Ovary (tissue), 10 donors: ENCODE measurements at places on chromosomes 11 and 22. TPM values are rescaled to one million over a fixed set of nuclear protein-coding genes. Genes with fewer than 3 reads are reported as not detected.

GRCh38 chr11:17531071-17531600 lies 13.1 kb downstream of the USH1C start:
- DNase-seq: no peak

Gene MRGPRE
- not detected for total RNA-seq

DNA sequence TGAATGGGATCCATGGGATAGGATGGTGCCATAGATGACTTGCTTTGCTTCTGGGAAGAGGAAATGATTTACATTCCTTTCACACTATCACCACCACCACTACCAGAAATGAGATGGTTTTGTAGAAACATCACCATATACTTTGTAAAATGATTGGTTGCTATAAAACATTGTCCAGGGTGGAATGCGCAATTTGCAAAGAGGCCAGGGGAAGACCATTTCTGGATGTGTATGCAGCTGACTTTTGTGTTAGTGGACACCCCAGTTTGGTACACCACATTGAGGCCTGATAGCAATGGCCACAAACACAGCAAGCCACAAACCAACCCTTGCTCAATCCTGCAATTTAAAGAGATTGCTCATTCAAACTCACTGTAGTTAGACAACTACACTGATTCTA lies 56.7 kb upstream of the RCN1 start:
- no peak for DNase-seq

DNA sequence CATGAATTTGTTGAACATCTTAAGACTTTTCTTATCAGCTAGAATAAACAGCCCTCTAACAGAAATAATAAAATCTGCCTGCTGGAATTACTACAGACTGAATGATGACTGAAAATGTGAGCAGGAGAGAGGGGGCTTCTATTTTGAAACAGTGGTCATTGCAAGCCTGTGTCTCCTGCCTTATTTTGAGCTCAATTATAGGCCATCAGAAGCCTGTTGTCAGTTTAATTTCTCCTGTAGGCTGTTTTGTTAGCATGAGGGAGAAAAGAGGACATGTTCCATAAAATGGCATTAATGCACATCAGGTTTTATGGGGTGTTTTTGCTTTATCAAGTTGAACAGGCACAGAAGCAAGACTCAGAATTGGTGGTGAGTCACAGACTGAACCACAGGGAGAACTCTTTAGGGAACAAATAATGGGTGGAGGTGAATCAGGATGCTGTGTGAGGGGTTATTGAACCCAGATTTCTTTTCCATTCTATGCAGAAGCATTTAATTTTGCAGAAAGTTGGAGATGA lies 129.1 kb downstream of the PARVA start:
- no peak for DNase-seq

DNA sequence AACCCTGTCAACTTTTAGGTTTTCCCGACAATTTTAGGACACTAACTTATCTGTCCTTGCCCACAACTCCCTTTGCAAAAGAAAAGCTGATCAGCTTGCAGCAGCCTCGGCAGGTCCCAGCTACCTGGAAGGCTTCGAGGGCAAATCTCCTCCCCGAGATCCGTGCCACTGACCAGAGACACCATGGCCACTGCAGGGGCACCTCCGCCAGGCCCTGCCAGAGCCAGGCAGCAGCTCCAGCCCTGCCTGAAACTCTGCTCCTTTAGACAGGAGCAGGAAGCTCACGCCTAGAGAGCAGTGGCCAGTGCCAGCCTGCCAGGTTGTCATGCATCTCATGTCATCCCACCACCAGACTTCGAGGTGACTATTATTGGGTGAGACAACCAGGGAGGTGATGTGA lies 21.1 kb downstream of the KCNJ4 start:
- DNase-seq: no peak

DNA sequence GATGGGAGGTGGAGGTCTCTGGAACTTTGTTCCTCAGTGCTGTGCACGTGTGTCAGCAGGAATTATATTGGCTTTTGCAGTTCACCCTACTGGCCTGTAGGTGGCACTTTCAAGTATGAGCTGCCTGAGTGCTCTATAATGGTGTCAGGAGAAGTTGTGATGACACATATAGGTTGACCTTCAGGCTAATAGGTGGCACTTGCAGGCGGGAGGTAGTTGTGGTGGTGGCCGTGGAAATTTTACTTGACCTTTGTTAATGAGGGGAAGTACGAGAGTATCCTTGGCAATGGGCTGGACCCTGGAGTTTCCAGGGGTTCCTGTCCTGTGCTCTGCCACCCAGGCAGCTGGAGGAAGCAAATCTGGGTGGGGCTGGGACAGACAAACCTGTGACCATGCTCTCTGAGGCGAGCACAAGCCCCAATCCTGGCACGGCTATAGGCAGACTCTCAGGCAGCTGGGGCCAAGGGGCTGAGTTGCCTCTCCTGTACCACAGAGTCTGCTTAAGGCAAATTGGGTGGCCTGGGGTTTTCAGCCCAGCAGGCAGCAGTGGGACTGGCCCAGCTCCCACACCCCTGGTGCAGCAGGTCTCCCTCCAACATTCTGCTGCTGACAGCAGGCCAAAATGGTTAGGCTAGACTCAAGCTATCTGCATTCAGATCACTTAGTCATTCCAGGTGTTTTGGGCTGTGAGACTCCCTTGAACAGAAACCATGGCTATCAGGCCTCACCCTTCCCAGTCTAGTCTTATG lies 147.5 kb upstream of the CTSC start:
- no peak for DNase-seq

DNA sequence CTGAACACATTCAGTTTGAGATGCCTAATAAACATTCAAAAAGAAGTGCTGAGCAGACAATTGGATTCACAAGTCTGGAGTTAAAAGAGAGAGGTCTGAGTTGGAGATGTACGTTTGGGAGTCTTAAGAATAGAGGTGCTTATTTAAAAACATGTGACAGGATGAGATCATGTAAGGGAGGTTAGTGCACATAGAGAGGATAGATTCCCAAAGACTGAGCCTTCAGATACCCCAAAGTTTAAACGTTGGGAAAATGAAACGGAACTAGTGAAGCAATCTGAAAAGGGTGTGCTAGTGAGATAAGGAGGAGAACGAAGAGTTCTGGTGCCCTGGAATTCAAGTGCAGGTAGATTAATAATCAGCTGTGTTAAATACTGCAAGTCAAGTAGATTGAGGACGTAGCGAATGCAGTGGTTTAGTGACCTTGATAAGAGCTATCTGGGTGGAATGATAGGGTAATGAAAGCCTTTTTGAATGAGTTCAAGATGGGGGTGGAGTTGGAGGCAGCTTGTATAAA lies 63.7 kb downstream of the HIPK3 start:
- DNase-seq: no peak

Gene IGLL1
- not detected for total RNA-seq

- no peak for DNase-seq
Measured at GRCh38 chr22:28989484-28989883, 72.1 kb downstream of the C22orf31 start.

DNA sequence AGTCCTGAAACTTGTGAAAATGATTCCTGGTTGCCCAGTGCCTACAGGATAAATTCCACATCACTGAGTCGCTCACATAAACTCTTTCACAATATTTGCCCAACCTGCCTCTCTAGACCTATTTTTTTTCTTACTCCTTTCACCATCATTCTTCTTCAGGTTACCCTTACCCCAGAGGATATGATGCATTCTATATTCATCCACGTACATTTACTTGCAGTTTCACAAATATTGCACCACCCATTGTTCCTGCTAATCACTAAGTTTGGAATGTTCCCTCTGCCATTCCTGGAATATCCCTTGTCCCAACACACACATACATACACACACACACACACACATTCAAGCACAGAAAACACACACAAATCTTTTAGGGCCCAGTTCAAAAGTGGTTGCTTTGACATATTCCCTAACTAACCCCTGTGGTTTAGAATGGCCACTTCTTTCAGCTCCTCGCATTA lies 379.5 kb downstream of the ETS1 start:
- DNase-seq: no peak

Gene ART1
- total RNA-seq: not detected

Gene KCNK4
- total RNA-seq: not detected

DNA sequence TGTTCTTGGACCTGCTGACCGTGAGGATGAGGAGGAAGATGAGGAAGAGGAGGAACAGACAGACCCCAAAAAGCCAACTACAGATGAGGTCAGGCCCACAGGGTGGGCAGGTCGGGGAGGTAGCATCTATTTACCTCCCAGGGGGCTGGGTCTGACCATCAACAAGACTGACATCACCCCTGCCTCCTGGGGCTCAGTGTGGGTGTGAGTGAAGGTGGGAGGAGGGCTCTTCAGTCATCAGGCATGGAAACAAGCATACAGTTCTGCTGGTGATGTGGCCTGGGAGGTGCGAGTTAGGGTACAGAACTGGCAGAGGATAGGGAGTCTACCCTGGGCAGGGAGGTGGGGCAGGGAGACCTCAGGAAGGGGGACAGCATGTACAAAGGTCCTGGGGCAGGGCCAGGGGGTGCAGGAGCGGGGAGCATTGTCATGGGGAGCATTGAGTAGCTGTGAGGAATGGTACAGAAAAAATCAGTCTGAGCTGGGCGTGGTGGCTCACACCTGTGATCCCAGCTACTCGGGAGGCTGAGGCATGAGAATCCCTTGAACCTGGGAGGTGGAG lies 8.9 kb downstream of the PLCB3 start:
- no peak for DNase-seq

DNA sequence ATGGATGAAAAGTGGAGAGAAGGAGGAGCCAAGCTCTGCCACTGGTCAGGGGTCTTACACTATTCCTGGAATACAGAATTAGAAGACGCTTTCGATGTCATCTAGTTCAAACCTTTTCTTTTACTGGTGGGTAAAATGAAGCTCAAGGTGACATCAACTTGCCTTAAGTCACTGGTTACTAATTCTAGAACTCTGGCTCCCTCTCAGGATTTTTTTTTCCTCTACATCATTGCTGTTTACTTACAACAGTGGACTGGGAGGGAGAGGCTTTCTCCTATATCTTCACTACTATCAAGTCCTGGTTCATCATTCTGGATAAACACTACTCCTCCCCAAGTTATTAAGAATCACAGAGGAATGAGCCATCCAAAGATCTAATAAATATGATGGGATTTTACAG lies 82.9 kb downstream of the ETS1 start:
- no peak for DNase-seq

Gene RAB3IL1
- total RNA-seq: 53.8 TPM

Gene OR5AN1
- total RNA-seq: not detected
